Activated naive CD4-positive, alpha-beta T cell (primary cell): ENCODE measurements at places on chromosomes 1 and 21.
A peak's percentile ranks its signal among the peaks of the same experiment; 100 is the strongest.

GRCh38 chr1:167792188-167792565, 70.4 kb downstream of the MPZL1 start:
- no peak for DNase-seq

DNA sequence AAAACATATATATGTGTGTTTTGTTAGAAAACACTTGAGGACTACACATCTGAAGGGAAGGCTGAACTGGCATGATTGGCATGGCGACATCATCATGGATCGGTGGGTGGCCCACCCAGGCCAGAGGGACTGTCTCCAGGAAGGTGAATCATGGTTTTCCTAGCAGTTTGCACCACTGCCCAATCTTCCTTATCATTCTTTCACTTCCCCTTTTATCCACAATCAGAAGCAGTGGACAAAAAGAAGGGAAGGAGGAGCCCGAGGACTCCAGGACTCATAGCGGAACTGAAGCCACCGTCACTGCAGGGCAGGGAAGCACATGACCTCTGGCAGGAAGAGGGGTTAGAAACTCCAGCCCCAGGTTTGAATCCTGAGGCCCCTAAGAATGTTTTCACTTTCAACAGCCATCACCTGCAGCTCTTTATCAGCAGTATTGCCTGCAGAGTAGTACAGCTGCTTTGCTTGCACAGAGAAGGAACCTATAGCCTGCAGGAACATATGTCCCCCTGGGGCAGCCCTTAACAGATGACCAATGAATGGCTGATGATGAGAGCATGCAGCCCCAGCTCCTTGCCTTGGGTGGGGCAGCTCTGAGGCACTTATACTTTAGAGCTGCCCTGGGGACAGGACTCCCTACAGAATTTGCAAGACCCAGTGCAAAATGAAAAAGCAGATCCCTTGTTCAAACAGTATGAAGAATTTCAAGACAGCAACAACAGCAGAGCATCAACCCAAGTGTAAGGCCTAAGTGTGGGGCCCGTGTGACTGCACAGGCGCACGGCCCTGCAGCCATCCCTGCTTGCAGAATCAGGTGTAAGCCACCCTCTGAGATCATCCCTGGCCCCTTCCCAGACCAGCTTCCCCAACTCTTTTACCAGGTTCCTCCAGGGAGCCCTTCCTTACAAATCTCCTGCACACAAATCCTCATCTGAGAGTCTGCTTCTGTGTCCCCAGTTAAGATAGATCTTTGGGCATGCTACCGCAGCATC, 241.8 kb upstream of the IRF2BP2 start:
- no peak for DNase-seq

GRCh38 chr1:159121526-159121925, 45.0 kb upstream of the AIM2 start:
- no peak for DNase-seq

DNA sequence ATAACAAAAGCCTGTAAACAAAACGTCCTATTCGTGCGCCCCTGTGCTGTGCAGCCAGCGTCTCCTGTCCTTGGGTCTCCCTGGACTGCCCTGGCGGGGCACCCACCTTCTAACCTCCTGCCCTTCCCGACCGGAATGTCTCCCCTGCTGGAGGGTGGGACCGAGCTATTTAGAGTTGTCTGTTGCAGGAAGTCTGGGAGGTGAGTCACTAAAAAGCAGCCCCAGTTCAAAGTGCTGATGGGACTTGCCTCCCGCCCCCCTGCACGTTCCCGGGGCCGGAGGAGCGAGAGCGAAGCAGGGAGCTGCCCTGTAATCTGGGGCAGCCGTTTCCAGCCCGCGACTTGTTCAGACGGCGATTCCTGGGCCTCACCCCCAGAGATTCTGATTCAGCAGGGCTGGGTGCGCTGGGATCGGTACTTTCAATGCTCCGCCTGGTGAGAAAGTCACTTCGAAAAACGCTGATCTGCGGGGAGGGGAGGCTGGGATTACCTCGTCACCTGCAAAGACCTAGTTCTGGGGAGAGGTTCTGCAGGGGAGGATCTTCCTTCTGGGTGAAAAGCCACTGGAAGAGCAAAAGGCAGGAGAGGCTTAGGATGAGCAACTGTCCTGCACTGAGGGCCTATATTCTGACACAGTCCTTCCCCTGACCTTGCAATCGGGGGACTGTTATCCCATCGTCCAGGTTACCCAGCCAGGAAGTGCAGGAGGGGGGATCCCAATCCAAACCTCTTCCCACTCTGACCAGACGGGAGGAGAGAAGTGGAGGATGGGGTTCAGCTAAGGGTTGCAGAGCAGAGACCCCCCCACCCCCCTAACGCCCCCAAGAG, 1.2 kb upstream of the DHRS3 start:
- DNase-seq, result peak; percentile 27

DNA sequence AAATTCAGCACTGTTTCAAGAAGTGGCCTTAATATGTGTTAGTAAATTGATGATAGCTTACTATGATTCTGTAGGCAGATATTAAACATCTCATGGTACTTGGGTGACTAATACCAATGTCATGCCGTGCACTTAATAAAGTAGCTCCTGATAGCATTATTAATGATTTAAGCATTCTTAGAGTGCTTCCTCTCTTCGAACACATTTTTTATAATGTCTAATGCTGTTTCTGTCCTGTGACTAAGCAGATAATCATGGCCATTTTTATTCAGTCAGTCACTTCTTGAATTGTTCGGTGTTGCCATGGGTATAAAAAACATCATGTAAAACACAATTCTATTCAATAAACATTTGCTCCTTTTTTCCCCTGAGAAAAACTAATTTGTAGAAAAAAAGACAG, 804.6 kb upstream of the ADGRL4 start:
- DNase-seq, result no peak

- no peak for DNase-seq
These were observed 20.5 kb upstream of the TMEM200B start for GRCh38 chr1:29144178-29144577.

- no peak for DNase-seq
These were observed 131.5 kb upstream of the LMO4 start for GRCh38 chr1:87197156-87197555.

DNA sequence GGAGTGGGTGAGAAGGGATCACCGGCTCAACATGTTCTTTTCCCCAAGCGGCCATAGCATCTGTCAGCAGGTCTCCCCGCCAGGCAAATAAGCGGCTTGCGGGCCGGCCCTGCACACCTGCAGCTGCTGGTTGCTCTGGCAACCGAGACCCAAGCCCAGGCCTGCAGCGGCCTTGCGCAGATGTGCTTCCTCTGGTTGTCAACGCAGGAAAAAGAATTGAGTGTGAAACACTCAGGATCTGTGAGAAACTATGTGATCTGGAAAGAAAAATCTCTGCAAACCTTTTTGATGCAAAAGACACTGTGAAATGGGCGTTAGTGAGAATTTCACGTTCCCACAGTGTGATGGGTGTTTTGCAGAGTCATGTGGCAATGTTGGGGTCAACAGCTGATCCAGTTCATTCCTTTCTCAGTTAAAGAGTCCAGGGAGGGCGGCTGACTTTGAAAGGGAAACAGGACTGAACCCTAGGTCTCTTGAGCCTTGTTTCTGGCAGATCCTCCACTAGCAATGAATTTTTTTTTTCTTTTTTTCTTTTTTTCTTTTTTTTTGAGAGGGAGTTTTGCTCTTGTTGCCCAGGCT, 28.4 kb downstream of the TOMM20 start:
- DNase-seq, result no peak

GRCh38 chr1:218677026-218677425, 331.9 kb downstream of the TGFB2 start:
- DNase-seq, result no peak

- DNase-seq, result no peak
These were observed 1.3 kb upstream of the LAPTM5 start for GRCh38 chr1:30758785-30759380.

- no peak for DNase-seq
These were observed 77.1 kb downstream of the TOMM20 start for GRCh38 chr1:235051521-235051920.

DNA sequence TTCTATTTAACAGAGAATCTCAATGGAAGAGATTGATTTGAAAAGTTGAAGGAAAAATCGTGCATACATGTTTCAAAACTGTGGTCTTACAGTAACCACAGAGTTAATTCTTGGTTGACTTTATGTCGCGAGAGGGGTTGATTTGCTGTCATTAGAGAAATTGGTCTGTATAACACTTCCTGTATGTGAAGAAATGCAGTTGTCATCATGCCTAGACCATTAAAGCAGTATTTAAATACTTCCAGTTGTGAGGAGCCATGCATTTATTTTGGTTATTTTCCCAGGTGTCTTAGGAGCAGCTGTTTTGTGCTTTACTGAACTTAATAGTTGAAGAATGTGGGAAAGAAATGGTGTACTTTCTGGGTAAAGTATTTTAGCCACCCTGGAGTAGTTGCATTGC, 76.2 kb downstream of the NFIA start:
- no peak for DNase-seq
